ENCODE measurements at places on chromosomes 16 and 17. TPM values are rescaled to one million over a fixed set of nuclear protein-coding genes. Genes with fewer than 3 reads are reported as not detected.

DNA sequence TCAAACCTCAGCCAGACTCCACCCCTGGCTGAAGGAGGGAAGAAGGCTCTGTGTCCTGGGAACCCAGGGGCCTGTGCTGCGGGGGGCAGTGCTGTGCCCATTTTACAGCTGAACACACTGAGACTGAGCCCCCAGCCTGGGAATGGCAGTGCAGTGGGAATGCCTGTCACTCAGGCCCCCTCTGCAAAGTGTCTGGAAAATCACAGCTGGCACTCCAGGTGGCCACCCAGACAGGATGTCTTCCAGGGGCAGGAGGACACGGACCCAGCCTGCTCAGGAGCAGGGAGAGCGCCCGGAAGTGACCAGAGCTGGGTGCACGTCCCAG is 32.6 kb downstream of the ZNF469 start:
- H3K27ac ChIP-seq: no peak overlapping the region
- H3K36me3 ChIP-seq: no peaks in the 10 kb centered on the region
- DNase-seq: no peak
- H3K4me3 ChIP-seq: no peak overlapping the region
- H3K4me1 ChIP-seq: no peaks in the 10 kb centered on the region
- no peaks in the 10 kb centered on the region for H3K27me3 ChIP-seq

- H3K27me3 ChIP-seq: peaks cover 24% of the 10 kb centered on the region
- no peak overlapping the region for H3K27ac ChIP-seq
- H3K36me3 ChIP-seq: no peaks in the 10 kb centered on the region
- peak; percentile 37 for DNase-seq
- peaks cover 5% of the 10 kb centered on the region for H3K4me1 ChIP-seq
These were observed 19.9 kb downstream of the TLE7 start for GRCh38 chr16:71421911-71422310.

GRCh38 chr17:57455063-57455914 is 199.0 kb downstream of the MSI2 start:
- peak overlapping the region; percentile 85 for H3K27ac ChIP-seq
- peak; percentile 59 for DNase-seq
- peaks cover 29% of the 10 kb centered on the region for H3K36me3 ChIP-seq
- peak overlapping the region; percentile 49 for H3K4me3 ChIP-seq
- peaks cover 54% of the 10 kb centered on the region for H3K4me1 ChIP-seq

DNA sequence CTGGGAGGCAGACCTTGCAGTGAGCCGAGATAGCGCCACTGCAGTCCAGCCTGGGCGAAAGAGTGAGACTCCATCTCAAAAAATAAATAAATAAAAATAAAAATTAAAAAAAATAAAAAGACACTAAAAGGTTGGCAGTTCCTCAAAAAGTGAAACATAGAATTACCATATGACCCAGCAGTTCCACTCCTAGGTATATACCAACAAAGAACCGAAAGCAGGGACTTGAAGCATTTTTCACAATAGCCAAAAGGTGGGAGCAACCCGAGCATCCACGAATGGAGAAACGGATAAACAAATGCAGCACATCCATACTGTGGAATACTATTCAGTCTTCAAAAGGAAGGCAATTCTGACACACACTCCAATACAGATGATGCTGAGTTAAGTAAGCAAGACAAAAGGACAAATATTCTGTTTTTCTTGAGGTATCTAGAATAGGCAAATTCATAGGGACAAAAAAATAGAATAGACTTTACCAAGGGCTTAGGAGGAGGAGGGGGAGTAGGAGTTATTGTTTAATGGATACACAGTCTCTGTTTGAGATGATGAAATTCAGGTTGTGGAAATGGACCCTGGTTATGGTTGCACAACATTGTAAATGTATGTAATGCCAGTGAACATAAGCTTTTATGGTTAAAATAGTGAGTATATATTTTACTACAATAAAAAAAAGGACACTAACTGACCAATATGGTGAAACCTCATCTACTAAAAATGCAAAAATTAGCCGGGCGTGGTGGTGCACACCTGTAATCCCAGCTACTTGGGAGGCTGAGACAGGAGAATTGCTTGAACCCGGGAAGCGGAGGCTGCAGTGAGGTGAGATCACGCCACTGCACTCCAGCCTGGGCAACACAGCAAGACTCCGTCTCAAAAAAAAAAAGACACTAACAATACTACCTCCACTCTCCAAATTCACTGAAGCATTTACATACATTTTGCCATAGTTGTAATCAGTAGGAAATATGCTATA is 27.0 kb upstream of the SLC35B1 start:
- no peaks in the 10 kb centered on the region for H3K27me3 ChIP-seq
- H3K4me3 ChIP-seq: no peak overlapping the region
- peaks cover 32% of the 10 kb centered on the region for H3K4me1 ChIP-seq
- no peak for DNase-seq
- peaks cover 31% of the 10 kb centered on the region for H3K36me3 ChIP-seq
- no peak overlapping the region for H3K27ac ChIP-seq

GRCh38 chr17:74981979-74982662 is 5.3 kb upstream of the CDR2L start:
- peak overlapping the region; percentile 87 for H3K4me3 ChIP-seq
- H3K4me1 ChIP-seq: peaks cover 13% of the 10 kb centered on the region
- DNase-seq: peak; percentile 84
- H3K27ac ChIP-seq: peak overlapping the region; percentile 66
- H3K36me3 ChIP-seq: no peaks in the 10 kb centered on the region

- no peaks in the 10 kb centered on the region for H3K4me1 ChIP-seq
- H3K4me3 ChIP-seq: no peak overlapping the region
- no peak for DNase-seq
These were observed 1347.6 kb downstream of the CDH11 start for GRCh38 chr16:63774302-63774701.

- no peaks in the 10 kb centered on the region for H3K27me3 ChIP-seq
- H3K36me3 ChIP-seq: no peaks in the 10 kb centered on the region
- no peaks in the 10 kb centered on the region for H3K4me1 ChIP-seq
These were observed 158.9 kb upstream of the CNTNAP4 start for GRCh38 chr16:76118344-76118743.

Gene VMO1
- not detected for total RNA-seq

- H3K36me3 ChIP-seq: no peaks in the 10 kb centered on the region
- H3K27ac ChIP-seq: no peak overlapping the region
- H3K4me1 ChIP-seq: peaks cover 11% of the 10 kb centered on the region
- no peak for DNase-seq
- H3K27me3 ChIP-seq: peaks cover 35% of the 10 kb centered on the region
These were observed 26.8 kb upstream of the CIBAR2 start for GRCh38 chr16:85138825-85139627.

Gene CACNA1G
- not detected for total RNA-seq

DNA sequence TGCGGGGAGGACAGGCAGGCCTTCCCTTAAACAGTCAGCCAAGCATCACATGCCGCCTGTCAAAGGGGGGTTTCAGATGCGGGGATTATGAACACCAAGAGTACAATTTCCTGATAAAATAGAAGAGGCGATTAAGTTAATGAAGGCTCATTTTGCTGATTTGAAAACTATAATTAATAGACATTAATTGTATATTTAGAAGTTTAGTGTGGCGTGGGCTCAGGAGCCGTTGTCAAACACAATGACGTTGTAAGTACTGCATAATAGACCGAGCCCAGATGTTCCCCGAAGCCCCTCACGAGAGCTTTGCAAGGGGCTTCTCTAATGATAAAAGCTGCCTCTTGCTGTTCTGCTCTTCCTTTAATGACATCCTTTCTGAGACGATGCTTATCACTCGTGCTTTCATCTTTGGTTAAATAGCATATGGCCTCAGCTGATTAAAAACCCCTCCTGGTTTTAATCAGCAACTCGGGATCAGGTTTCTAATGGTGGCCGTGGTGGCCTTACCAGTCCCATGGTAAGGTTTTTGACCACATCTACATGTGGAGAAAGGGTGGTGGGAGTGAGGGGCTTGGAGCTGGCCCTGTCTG is 28.2 kb downstream of the SNX20 start:
- no peak for DNase-seq
- no peak overlapping the region for H3K4me3 ChIP-seq
- H3K27me3 ChIP-seq: peaks cover 2% of the 10 kb centered on the region
- H3K27ac ChIP-seq: no peak overlapping the region
- peaks cover 2% of the 10 kb centered on the region for H3K36me3 ChIP-seq

Gene AGRP
- not detected for total RNA-seq

Gene STAC2
- not detected for total RNA-seq

GRCh38 chr17:68704871-68705713 is 103.9 kb upstream of the FAM20A start:
- peaks cover 4% of the 10 kb centered on the region for H3K27me3 ChIP-seq
- H3K4me3 ChIP-seq: no peak overlapping the region
- no peak overlapping the region for H3K27ac ChIP-seq
- DNase-seq: no peak

Gene KCNJ16
- not detected for total RNA-seq

Gene NLGN2
- total RNA-seq: 8.7 TPM

DNA sequence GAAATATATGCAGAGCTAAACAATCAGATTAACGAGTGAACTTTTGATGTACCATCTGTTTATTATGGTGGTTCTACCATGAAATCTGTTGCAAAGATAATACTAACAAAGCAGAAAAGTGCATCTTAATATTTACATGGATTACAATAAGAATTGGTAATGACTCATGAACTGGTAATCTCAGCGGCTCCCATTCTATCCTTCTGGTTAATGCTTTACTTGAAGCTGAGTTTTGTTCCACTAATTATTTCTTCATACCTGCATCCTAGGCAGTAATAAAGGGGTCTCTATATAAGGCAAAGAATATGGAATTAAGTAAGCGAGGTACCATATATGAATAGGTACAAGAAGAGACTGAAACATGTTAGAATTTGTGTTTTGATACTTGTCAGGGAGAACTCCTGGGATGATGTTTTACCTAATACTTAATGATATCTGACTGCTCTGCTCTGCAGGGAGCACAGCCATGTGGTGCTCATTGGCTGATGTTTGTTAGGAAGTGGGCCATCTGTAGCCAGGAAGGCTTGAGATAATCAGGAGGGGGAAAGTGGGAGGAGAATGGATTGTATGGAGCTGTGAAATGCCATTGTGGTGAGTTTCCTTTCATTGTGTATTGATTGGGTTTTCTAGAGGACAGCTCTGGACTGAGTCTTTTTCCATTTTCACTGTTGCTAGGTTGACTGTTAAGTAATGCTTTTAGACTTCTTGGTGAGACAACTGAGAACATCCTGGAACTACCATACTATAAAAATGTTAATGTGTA is 52.6 kb downstream of the MAP2K6 start:
- H3K4me3 ChIP-seq: no peak overlapping the region
- H3K36me3 ChIP-seq: peaks cover 4% of the 10 kb centered on the region
- H3K27ac ChIP-seq: no peak overlapping the region
- DNase-seq: no peak
- H3K4me1 ChIP-seq: peaks cover 6% of the 10 kb centered on the region
- no peaks in the 10 kb centered on the region for H3K27me3 ChIP-seq

GRCh38 chr16:67184995-67185650 is 1.4 kb upstream of the MATCAP1 start:
- peaks cover 8% of the 10 kb centered on the region for H3K4me1 ChIP-seq
- no peaks in the 10 kb centered on the region for H3K36me3 ChIP-seq
- peaks cover 14% of the 10 kb centered on the region for H3K27me3 ChIP-seq
- H3K4me3 ChIP-seq: peak overlapping the region; percentile 86
- peak overlapping the region; percentile 76 for H3K27ac ChIP-seq

- DNase-seq: no peak
- H3K27ac ChIP-seq: peak overlapping the region; percentile 9
- no peak overlapping the region for H3K4me3 ChIP-seq
- peaks cover 8% of the 10 kb centered on the region for H3K4me1 ChIP-seq
These were observed 18.3 kb upstream of the EFCAB13 start for GRCh38 chr17:47305302-47305923.

DNA sequence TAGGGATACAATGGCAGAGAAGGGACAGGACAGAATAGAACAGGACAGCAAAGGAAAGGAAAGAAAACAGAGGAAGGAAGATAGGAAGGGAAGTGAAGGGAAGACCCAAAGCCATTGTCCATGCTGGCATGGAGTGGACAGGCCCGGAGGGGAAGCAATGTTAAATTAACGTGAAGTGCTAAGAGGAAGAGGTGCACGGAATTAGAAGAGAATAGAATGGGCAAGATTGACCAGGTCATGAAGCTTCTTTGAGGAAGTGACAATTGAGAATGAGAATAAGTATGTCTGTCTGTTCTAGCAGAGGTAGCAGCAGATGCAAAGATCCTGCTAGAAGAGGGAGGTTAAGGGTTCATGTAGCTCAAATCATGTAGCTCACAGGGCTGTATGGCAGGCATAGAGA is 117.2 kb downstream of the MAF start:
- peaks cover 7% of the 10 kb centered on the region for H3K27me3 ChIP-seq
- no peak for DNase-seq
- H3K27ac ChIP-seq: no peak overlapping the region
- no peak overlapping the region for H3K4me3 ChIP-seq
- no peaks in the 10 kb centered on the region for H3K36me3 ChIP-seq

DNA sequence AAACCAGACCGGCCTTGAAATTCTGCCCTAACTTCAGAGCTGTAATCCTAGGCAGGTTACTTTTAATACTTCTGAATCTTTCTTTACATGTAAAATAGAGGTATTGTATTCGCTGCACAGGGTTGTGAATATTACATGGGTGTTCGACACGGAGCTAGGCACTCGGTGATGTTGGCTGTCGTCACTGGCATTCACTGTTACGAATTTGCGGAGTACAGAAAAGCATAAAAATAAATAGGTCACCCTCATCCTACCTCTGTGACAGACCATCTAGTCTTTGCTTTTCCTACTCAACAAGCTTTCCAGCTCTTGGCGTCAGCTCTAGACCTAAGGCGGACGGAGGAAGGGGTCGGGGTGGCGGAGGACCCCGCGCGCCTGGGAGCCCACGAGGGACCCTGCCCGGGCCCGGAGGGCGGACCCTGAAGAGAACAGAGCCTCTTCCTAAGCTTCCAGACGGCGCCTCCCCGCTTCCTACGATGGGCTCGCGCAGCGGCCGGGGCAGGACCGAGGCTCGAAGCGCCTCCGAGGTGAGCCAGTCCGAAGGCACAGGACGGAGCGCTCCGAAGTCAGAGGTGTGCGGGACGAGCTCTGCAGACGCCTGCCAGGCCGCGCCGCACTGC is 879 bp upstream of the SPG7 start:
- H3K4me3 ChIP-seq: peak overlapping the region; percentile 87
- peaks cover 29% of the 10 kb centered on the region for H3K4me1 ChIP-seq
- no peak for DNase-seq
- H3K36me3 ChIP-seq: peaks cover 3% of the 10 kb centered on the region
- H3K27ac ChIP-seq: peak overlapping the region; percentile 95
- H3K27me3 ChIP-seq: no peaks in the 10 kb centered on the region

Gene CDH13
- not detected for total RNA-seq
